ENCODE measurements at places on chromosomes 3 and 15. TPM values are rescaled to one million over a fixed set of nuclear protein-coding genes. Genes with fewer than 3 reads are reported as not detected.

The CDCP1 gene
- polyA plus RNA-seq = 2.7 TPM

The DCLK3 gene
- polyA plus RNA-seq = not detected

The TPRG1 gene
- 1.8 TPM for polyA plus RNA-seq

The CFAP44 gene
- polyA plus RNA-seq = 2.3 TPM

The CCNB2 gene
- polyA plus RNA-seq = 46.6 TPM

GRCh38 chr15:78507831-78508160 lies 419 bp downstream of the HYKK start:
- DNase-seq = no peak

DNA sequence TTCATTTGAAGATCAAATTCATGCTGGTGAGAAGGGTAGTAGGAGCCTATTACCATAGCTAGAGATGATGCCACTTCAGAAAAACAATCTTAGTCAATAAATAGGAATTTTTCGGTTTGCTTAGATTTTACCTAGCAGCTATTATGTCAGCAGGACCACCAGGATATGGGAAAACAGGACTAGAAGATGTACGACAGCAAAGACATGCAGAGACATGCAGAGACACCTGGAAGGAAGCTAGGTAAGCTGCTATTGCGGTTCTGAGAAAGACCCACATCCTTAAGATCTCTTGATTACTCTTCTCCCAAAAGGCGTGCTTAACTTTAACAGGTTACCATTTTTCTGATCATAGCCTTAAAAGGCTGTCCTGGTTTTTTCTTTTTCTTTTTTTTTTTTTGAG lies 64.8 kb upstream of the THSD4 start:
- DNase-seq = no peak

DNA sequence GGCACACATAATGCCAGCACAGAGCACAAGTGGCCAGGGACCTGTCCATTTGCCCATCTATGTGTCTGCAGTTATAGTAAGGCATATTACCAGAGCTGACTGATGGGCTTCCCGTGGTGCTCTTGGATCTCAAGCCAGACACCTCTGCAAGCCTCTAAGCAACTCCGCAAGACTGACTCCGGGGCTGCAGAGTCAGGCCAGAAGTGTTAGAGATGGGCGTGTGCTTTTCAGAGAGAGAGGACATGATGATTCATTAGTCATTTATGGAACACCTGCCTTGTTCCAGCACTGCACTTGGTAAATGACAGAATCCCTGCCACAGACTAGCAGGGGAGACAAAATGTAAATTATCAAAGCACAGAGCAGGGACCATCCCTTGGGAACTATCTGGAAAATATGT lies 559.0 kb downstream of the PDCD6IP start:
- DNase-seq = no peak

DNA sequence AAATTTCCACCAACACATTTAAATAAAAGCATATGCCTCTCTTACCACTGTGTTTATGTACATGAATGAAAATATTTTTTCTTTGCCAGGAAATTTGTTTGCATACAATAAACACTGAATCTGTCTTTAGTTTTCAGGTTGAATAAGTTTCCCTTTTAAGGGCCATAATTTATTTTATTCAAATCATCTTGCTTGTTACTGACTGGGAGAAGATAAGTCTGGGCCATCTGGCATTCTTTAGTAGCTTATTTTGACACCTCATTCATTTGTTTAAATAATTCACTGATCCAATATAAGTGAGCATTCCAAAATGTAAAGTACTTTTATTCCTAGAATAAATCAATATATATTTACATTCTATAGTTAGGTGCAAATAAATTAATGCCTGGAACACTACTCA lies 1001.3 kb downstream of the PLOD2 start:
- no peak for DNase-seq

GRCh38 chr15:99478977-99479376 lies 86.8 kb upstream of the MEF2A start:
- no peak for DNase-seq

GRCh38 chr3:13040361-13041074 lies 32.7 kb downstream of the IQSEC1 start:
- peak; percentile 70 for DNase-seq

DNA sequence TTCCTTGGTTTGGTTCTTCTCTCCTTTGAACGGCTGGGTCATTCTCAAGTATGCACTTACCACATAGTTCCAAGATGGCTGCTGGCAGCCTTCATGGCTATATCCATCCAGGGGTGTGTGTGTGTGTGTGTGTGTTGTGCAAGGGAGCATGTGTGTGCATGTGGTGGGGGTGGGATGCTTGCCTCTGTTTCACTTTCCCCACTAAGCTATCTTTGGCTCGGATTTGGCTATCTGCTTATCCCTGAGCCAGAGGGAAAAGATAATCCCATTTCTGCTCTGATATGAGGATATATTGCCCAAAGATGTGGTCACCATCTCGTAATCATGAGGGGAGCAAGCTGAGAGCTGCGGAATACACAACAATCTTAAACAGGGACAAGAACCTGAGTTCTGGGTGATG lies 26.2 kb downstream of the ANAPC13 start:
- DNase-seq = no peak

- no peak for DNase-seq
Measured at GRCh38 chr15:33031324-33031821, 163.1 kb downstream of the FMN1 start.

All from SK-N-SH (cell line).